Stimulated activated naive CD8-positive, alpha-beta T cell treated with anti-CD3 and anti-CD28 coated beads, Interleukin-15, Interleukin-2, amounts not matched to agents 100 U/mL and 50 U/mL, for 24 hours (primary cell): ENCODE measurements at places on chromosomes 11 and 22.

DNA sequence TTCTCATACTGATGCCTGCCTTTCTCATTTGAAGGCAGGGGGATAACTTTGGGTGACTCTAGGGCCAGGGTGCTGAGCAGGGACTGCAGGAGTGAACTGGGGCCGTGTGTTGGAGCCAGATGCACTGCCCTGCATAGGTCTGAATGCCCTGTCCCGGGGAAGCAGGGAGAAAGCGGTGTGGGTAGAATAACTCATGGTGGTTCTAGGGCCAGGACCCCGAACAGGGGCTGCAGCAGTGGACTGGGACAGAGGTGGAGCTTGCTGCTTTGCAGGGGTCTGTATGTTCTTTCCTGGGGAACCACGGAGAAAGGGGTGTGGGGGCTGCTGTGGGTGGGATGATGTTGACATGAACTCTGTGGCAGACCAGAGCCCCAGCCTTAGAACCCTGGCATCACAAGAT is 52.9 kb downstream of the GAB4 start:
- no peak for DNase-seq

DNA sequence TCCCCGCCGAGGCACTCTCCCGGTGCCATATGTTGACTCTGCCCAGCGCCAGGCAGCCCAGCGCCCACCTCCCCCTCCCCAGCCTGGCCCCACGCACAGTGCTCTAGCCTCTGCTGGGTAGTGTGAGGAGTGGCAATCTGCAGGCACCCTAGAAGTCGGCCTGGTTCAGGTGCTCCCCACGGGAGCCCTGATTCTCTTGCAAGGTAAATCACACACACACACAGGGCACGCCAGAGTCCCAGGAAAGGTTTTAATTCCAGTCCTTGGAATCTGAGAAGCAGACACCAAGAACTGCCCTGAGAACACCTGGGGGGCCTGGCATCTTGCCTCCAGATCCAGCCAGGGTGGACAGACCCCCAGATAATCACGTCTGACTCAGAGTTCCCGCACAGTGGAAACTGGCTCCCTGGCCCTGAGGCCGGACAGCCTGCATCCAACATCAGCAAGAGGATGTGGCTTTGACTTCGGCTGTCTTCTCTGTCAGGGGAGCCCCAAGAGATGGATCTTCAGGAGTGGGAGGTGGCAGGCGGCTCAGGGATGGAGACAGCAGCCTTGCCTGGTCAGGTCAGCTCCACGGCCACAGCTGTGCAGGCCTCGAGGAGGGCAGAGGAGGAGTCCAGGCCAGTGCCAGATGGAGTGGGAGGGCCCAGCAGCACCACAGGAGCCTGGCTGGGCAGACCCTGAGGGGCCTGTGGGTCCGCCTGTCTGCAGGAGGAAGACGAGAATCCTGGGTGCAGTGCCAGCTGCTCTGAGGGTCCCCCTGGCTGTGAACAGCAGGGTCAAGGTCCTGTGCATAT is 1.1 kb upstream of the RIN1 start:
- DNase-seq: no peak

DNA sequence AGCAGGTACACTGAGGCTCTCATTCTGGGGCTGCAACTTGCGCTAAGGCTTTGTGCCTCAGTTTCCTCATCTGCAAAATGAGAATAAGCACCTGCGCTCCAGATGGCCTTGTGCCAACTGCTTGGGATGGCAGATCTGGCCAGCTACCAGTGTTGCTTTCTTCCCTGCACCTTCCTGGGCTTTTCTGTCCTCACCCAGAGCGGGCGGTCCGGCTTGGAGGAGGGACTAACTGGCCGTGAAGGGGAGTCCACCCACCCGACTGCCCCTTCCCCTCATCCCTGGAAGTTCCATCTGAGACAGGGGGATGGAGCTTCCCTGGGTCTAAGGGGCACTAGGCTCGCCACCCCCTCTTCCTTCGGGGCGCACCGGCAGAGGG is 3.5 kb downstream of the SLC16A8 start:
- no peak for DNase-seq

GRCh38 chr11:125916683-125917347 is 12.5 kb downstream of the DDX25 start:
- no peak for DNase-seq

DNA sequence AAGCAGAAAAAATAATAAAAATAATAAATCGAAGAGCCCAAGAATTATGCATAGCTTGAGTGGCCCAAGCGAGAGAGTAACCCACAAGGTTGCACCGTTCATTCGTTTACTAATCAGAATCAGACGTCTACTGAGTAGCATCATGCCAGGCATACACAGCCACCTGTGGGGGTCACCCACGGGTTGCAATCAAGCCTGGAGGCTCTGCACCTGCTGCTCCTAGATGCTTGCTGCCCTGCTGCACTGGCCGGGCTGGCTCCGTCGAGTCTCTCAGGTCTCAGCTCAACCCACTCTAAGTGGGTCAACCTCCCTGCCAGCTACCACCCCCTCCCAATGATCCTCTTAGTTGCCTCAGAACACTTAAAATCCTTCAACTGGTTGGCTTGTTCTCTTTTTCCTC is 2.0 kb upstream of the TESMIN start:
- DNase-seq: no peak

GRCh38 chr11:6572215-6572614 is 31.2 kb downstream of the RRP8 start:
- DNase-seq: no peak

- DNase-seq: no peak
Observed at GRCh38 chr11:12777208-12777874, 103.1 kb downstream of the TEAD1 start.

DNA sequence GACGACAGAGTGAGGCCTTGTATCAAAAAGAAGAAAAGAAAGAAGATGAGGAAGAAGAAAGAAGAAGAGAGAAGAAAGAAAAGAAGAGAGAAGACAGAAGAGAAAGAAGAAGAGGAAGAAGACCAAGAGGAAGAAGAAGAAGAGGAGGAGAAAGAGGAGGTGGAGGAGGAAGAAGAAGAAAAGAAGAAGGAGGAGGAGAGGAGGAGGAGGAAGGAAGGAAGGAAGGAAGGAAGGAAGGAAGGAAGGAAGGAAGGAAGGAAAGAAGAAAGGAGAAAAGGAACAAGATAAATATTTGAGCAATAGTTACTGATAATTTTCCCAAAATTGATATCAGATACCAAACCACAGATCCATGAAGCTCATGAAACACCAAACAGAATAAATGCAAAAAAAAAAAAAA is 169.7 kb upstream of the TMEM45B start:
- no peak for DNase-seq

GRCh38 chr11:122981388-122982264 is at the start of gene BSX:
BSX (minus strand) TSS chr11:122981834; CDS start chr11:122981671, 163 bp downstream.
- DNase-seq: peak; percentile 74

GRCh38 chr11:79242616-79243015 is 198.2 kb downstream of the TENM4 start:
- DNase-seq: no peak

DNA sequence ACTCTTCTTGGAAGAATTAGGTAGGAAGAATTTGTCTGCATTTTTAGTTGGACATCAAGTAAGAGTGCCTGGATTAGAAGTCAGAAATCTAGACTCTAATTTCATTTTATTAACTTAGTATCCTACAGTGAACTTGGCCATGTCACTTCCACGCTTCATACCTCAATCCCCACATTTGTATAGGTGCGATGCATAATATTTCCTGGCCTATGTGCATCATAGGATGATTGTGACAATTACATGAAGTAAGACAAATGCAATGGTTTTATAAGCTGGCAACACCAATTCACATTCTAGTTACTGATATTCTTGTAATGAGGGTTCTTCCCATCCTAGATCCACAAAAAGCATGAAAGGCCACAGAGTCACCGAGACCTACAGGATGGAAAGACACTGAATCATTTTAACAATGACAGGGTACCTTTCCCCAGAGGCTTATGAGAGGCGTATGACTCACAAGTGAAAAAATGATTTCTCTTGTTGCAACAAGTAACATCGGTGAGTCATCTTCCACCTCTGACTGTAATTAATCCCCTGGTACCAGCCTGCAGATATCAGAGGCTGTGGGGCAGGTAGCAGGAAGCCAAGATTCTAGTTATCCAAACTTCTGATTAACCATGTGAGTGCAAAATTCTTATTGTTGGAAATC is 56.0 kb upstream of the OR5AK2 start:
- DNase-seq: no peak

DNA sequence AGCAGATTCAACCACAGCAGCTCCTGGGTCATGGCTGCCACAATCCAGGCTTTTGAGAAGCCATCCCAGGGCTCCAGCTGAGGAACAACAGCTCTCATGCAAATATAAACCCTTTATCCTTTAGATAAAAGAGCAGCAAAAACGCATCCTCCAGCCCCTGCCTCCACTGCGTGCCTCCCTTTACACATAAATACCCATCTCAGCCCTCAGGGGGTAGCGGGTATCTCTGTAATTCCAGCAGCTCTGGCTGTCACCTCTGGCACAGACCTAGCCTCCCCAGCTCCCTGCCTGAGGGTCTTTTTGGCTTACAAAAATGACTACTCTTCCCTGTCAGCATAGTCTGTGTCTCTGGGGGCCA is 21.6 kb downstream of the LMO1 start:
- DNase-seq: no peak

GRCh38 chr22:36546092-36546804 is 17.3 kb upstream of the EIF3D start:
- DNase-seq: peak; percentile 42

GRCh38 chr11:728901-729491 is 18.3 kb upstream of the TALDO1 start:
- no peak for DNase-seq

GRCh38 chr22:35923026-35923425 is 105.6 kb downstream of the RBFOX2 start:
- no peak for DNase-seq

GRCh38 chr11:45141631-45142030 is 4.8 kb upstream of the PRDM11 start:
- no peak for DNase-seq

GRCh38 chr22:17512960-17513359 is 50.3 kb upstream of the SLC25A18 start:
- DNase-seq: no peak

DNA sequence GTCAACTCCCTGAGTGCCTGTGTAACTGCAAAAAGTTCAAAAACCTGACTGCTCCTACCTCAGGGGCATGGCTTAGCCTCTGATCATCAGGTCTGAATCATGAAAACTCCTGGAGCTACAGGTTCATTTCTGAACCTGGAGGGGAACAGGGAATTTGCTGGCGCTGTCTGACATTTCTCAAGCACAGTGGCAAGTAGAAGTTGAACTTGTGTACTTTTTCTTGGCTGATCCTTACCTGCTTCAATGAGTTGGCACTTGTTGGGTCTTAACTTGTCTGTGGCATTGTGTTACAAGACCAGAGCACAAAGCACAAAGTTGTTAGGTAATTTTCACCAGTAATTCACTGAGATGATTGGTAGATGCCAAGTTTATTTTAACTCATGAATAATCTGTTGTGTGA is 3.3 kb downstream of the TMEM109 start:
- no peak for DNase-seq

- no peak for DNase-seq
Observed at GRCh38 chr11:23308041-23308440, 447.8 kb upstream of the CCDC179 start.

GRCh38 chr22:22558972-22559603 is at the start of gene PRAME:
PRAME (minus strand) TSS chr22:22559265; CDS start chr22:22556832, 2,433 bp downstream.
- peak; percentile 89 for DNase-seq

GRCh38 chr22:46008291-46008690 is 31.3 kb upstream of the WNT7B start:
- DNase-seq: no peak

- no peak for DNase-seq
Observed at GRCh38 chr11:114163830-114164401, 104.4 kb downstream of the ZBTB16 start.

DNA sequence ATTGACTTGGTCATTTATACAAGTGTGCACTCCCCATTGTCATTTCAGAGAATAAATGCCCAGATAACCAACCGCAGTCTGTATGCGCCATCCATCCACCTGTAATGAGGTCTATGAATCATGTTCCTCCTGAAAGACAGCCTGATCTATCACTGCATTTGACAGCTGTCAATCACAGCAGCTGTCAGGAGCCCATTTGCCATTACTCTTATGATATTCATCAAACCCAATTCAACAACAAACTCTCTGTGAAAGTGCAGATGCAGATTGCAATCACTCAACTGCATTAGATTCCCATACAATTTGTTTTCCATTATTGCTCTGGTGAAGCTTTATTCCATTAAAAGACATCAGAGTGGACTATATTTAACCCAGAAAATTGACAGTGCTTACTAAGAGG is 586.9 kb upstream of the KIRREL3 start:
- no peak for DNase-seq

GRCh38 chr11:1505480-1505879 is 18.9 kb upstream of the MOB2 start:
- DNase-seq: no peak

- no peak for DNase-seq
Observed at GRCh38 chr11:64118876-64119665, 46.8 kb downstream of the MACROD1 start.

- no peak for DNase-seq
Observed at GRCh38 chr11:41989823-41990380, 530.5 kb upstream of the LRRC4C start.

- DNase-seq: no peak
Observed at GRCh38 chr11:71198141-71198822, 54.1 kb downstream of the SHANK2 start.

- no peak for DNase-seq
Observed at GRCh38 chr11:64035576-64035975, at the start of gene FLRT1. FLRT1 (plus strand) TSS chr11:64035931; CDS start chr11:64116268, 80,337 bp downstream.

DNA sequence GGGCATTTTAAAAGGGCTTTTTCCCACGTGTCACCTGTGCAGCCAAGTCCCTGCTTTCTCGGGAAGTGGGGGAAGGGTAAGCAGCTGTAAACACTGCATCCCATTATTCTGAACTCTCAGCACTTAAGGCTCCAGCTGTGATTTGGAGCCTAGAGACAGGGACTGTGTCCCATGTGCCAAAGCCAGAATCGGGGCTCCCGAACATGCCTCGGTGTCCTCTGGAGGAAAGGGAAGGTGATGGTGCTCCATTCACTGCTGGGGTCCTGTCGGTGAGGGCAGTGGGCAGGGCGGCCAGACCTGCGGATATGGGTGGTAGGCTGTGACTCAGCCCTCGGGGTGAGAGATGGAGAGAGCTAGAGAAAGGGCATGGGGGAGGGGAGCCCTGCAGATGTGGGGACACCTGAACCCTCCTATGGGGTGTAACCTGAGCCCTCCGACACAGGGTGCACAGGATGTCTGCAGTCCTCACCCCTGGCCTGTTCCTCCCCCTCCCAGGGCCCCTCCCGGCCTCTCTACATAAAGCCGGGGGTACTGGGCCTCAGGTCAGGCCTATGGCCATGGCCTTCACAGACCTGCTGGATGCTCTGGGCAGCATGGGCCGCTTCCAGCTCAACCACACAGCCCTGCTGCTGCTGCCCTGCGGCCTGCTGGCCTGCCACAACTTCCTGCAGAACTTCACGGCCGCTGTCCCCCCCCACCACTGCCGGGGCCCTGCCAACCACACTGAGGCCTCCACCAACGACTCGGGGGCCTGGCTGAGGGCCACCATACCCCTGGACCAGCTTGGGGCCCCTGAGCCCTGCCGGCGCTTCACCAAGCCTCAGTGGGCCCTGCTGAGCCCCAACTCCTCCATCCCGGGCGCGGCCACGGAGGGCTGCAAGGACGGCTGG is 31.8 kb downstream of the CAPN1 start:
- peak; percentile 47 for DNase-seq
